Tibial nerve (tissue), 4 donors: ENCODE measurements at places on chromosomes 16 and 17. TPM values are rescaled to one million over a fixed set of nuclear protein-coding genes. Genes with fewer than 3 reads are reported as not detected.

CMTM3 gene
- total RNA-seq: 42.6 TPM

- DNase-seq: no peak
Measured at GRCh38 chr17:55341432-55341831, 76.7 kb downstream of the HLF start.

EXOC3L1 gene
- 3.1 TPM for total RNA-seq

GRCh38 chr16:74740795-74741304 lies 33.8 kb downstream of the FA2H start:
- peak; percentile 26 for DNase-seq

PIMREG gene
- total RNA-seq: 0.42 TPM

GAS2L2 gene
- total RNA-seq: 0.84 TPM

DNA sequence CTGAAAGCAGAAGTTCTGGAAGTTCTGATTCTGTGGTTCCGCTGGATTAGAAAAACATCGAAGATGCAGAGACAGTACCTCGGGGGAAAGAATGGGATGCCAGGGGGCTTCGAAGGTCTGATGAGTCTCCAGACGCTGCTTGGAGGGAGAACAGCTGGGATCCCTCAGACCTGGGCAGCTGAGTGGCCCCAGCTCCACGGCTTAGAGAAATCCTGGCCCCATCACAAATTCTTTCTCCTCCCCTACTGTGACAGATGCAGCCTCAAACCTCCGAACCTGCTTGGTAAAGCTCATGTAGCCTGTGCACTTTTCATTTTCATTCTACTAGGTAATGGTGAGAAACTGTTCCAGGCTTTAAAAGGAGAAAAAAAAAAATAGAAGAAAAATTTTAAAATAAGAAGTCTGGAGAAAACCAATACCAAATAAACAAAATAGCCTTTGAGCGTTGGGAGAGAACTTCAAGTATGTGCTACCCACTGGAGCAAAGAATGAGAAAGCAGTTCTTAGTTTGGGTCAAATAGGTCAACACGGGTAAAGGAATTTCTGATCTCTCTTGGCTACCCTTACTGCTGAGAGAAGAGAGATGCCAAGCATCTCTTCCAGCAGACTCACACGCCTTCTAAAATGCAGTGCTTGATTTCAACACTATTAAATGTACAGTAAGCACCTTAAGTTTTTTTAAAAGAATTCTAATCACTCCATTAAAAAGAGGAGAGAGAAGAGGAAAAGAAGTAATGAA lies 19.9 kb downstream of the MAF start:
- DNase-seq: no peak

- DNase-seq: no peak
Measured at GRCh38 chr16:85026703-85027102, 892 bp upstream of the KIAA0513 start.
